Colonic mucosa (tissue), 4 donors: ENCODE measurements at places on chromosomes 3 and 15. TPM values are rescaled to one million over a fixed set of nuclear protein-coding genes. Genes with fewer than 3 reads are reported as not detected.

ZNF502 gene
- total RNA-seq, result 3.3 TPM

DNA sequence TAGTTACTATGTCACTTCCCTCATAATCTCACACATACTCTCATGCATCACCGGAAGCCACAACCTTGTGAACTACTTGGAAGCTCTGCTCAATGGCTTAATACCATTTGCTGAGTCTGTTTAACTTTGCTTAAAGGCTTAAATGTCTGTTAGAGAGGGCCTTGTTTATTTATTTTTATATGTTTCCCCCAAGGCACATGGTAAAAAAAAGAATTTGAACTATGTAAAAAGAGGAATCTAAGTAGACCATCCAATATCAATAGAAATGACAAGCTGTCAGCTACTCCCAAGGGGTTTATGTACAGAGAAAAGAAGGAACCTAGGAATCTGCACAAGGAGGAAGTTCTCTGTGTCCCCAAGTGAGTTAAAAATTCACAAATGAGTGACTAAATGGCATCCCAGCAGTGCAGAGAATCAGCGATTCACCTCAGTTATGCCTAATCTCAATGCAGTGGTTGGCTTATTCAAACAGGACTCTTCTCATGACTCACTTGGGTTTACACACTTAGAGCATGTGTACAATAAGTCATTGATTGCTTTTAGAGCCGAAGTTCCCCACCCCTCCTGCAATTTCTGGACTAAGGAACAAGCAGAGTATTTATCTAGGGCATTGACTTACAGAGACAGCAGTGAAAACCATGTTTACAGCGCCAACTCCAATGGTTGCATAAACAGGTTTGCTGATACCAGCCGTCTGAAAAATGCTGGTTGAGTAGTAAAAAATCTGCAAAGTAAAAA lies 24.4 kb downstream of the SLC2A2 start:
- peaks cover 5% of the 10 kb centered on the region for H3K4me1 ChIP-seq
- no peaks in the 10 kb centered on the region for H3K27me3 ChIP-seq
- H3K36me3 ChIP-seq, result no peaks in the 10 kb centered on the region
- H3K4me3 ChIP-seq, result no peak overlapping the region
- peak overlapping the region; percentile 62 for H3K27ac ChIP-seq
- peak; percentile 46 for DNase-seq

GRCh38 chr3:24155276-24155675 lies 210.2 kb downstream of the NR1D2 start:
- H3K27me3 ChIP-seq, result no peaks in the 10 kb centered on the region
- no peaks in the 10 kb centered on the region for H3K36me3 ChIP-seq
- H3K4me3 ChIP-seq, result no peak overlapping the region

SH2D7 gene
- total RNA-seq, result 0.58 TPM

- no peak for DNase-seq
- H3K27ac ChIP-seq, result peak overlapping the region; percentile 79
- no peaks in the 10 kb centered on the region for H3K36me3 ChIP-seq
- H3K4me3 ChIP-seq, result peak overlapping the region; percentile 75
- peaks cover 26% of the 10 kb centered on the region for H3K4me1 ChIP-seq
Observed at GRCh38 chr3:48716508-48716981, 476 bp downstream of the IP6K2 start.

- no peaks in the 10 kb centered on the region for H3K4me1 ChIP-seq
- H3K4me3 ChIP-seq, result no peak overlapping the region
- no peaks in the 10 kb centered on the region for H3K36me3 ChIP-seq
- H3K27me3 ChIP-seq, result no peaks in the 10 kb centered on the region
- DNase-seq, result no peak
- H3K27ac ChIP-seq, result no peak overlapping the region
Observed at GRCh38 chr3:143565951-143566350, 282.3 kb downstream of the SLC9A9 start.

XPC gene
- total RNA-seq, result 14.7 TPM

CKMT1A gene
- 184 TPM for total RNA-seq

DNA sequence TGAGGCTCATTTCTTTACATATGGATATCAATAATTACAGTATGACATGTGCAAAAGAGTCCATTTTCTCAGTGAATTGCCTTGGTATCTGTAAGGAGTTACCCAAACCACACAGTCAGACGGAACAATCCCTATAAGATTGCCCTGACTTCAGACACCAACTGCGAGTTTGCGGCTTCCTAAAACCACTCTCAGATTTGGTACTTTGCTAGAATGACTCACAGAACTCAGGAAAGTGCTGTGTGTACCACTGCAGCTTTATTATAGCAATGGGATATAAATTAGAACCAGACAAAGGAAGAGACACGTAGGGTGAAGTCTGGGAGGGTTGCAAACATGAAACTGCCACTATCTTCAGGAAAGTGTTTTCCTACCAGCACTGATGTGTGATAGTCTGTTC lies 45.8 kb upstream of the ATP13A3 start:
- H3K4me1 ChIP-seq, result peaks cover 4% of the 10 kb centered on the region
- H3K27me3 ChIP-seq, result no peaks in the 10 kb centered on the region
- no peaks in the 10 kb centered on the region for H3K36me3 ChIP-seq
- no peak overlapping the region for H3K27ac ChIP-seq

GRCh38 chr3:87161013-87161412 lies 66.1 kb upstream of the CHMP2B start:
- no peaks in the 10 kb centered on the region for H3K27me3 ChIP-seq
- no peak overlapping the region for H3K4me3 ChIP-seq
- no peak overlapping the region for H3K27ac ChIP-seq
- H3K36me3 ChIP-seq, result no peaks in the 10 kb centered on the region

DNA sequence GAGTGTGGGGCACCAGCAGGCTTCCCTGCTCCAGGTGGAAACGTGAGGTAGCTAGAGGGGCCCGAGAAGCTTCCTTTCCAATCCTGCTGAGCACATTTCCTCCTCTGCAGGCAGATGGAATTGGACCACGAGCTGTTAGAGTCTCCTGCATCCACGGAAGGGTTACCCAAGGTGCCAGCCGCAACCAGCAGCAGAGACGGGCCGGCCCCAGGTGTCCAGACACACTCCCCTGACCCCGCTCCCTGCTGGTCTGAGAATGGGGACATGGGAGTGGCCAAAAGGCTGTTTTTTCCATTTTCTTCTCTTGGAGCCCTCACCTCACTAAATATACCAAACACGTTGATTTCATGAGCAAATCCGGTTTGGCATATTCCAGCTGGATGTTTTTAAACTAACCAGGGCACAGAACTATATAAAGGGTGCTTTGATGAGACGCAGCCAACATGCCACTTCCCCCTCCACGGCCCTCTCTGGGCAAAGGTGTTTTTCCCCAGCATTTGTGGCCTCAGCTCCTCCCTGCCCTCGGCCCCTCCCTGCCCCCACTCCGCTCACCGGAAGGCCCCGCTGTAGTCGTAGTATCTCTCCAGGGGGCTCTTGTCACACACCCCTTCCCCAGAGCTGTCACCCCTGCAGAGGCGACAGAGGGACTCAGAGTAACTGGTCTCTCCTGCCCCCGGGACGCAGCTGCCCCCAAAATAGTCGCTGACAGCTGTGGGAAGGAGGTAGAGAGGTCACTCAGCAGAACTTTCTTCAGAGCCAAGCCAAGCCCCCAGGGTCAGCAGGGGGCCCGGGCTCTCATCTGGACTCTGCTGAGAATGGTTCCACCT lies 7.0 kb downstream of the MELTF start:
- H3K4me3 ChIP-seq, result no peak overlapping the region
- no peak overlapping the region for H3K27ac ChIP-seq
- H3K4me1 ChIP-seq, result no peaks in the 10 kb centered on the region
- no peaks in the 10 kb centered on the region for H3K27me3 ChIP-seq
- DNase-seq, result no peak
- H3K36me3 ChIP-seq, result no peaks in the 10 kb centered on the region
